Thoracic aorta (tissue), 2 donors: ENCODE measurements at places on chromosomes 6 and 20. TPM values are rescaled to one million over a fixed set of nuclear protein-coding genes. Genes with fewer than 3 reads are reported as not detected.

MMP24 gene
- 0.71 TPM for total RNA-seq

- no peak for DNase-seq
Observed at GRCh38 chr6:82264824-82265223, 17.3 kb upstream of the IBTK start.

DNA sequence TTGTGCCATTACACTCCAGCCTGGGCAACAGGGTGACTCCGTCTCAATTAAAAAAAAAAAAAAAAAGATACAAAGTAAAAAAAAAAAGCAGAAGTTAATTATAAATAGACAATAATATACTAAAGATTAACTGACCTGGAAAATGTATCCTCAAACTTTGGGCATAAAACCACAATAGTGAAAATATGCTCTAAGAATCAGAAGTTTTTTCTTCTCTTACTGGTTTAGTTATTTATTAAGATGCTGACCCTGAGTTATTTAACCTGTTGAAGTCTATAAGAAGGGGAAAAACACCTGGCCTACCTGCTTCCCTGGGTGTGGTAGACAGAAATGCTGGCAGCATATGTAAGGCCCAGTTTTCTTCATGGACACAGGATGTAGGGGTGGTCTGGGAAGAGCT, 133.7 kb upstream of the MLIP start:
- DNase-seq, result no peak

DNA sequence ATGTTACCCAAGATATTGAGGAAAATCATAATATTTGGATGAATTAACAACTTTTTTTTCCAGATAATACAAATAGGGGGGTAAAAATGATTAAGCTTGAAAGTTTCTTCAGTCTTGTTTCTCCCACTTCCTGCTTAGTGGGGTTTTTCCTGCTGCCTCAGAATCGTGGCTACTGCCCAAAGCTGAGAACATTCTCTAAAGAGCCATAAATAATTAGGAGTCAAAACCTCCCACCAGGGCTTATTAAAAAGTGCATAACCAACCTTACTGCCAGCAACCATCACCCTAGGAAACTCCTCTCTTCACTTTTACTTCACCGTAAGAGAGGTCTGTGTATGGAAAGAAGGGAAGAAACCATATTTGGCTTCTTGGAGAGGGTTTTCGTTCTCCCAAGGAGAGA, 9.0 kb upstream of the LCA5 start:
- DNase-seq, result no peak

GRCh38 chr6:137746264-137746663, 120.8 kb upstream of the TNFAIP3 start:
- DNase-seq, result no peak

- no peak for DNase-seq
Observed at GRCh38 chr6:43205849-43206248, 23.4 kb downstream of the DNPH1 start.
